ENCODE measurements at places on chromosomes 11 and 22.

- no peak for DNase-seq
Measured at GRCh38 chr11:71385091-71385490, 63.1 kb downstream of the DHCR7 start.

GRCh38 chr11:11978098-11978637 lies 30.3 kb downstream of the DKK3 start:
- DNase-seq, result no peak

GRCh38 chr11:117945047-117945810 lies 16.0 kb upstream of the TMPRSS13 start:
- DNase-seq, result peak; percentile 42

- no peak for DNase-seq
Measured at GRCh38 chr22:33874206-33874605, 46.1 kb downstream of the LARGE1 start.

DNA sequence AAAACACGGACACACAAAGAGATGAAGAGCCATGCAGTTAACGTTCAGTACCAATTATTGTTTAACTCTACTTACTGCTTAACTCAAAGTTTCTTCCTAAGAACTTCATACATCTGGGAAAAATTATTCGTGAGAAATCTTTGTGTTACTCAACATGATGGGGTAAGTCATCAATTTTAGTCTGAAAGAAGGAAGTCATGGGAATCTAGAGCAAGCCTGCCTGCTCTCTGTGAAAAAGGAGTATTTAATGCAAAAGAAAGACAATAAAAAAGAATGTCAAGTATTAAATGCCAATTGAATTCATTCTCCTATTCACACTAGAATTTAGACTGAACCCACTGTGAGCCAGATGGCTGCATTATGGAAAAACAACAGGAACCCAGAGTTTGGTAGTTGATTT lies 16.0 kb downstream of the TMEM123 start:
- DNase-seq, result no peak

- no peak for DNase-seq
Measured at GRCh38 chr11:119722281-119722794, 6.7 kb downstream of the NECTIN1 start.

Data from OCI-M1 (cell line).